ENCODE measurements at places on chromosomes 3 and 15.

DNA sequence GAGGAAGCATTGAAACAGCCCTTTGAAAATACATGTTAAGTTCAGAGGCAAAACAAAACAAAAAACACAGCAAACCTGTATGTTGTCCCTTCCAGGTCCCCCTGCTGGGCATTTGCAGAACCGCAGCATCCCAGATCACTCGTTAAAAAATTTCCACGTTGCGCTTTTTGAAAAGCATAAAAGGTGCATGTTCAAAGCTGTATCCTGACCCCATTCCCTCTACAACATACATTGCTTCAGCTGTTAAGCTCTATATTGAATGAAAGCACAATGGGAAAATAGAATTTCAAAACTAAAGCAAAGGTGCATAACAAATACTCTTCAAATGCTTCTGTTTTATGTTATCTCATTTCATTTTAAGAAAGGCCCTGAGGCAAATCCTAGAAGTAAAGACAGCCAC lies 328.3 kb downstream of the THSD4 start:
- no peak for DNase-seq

DNA sequence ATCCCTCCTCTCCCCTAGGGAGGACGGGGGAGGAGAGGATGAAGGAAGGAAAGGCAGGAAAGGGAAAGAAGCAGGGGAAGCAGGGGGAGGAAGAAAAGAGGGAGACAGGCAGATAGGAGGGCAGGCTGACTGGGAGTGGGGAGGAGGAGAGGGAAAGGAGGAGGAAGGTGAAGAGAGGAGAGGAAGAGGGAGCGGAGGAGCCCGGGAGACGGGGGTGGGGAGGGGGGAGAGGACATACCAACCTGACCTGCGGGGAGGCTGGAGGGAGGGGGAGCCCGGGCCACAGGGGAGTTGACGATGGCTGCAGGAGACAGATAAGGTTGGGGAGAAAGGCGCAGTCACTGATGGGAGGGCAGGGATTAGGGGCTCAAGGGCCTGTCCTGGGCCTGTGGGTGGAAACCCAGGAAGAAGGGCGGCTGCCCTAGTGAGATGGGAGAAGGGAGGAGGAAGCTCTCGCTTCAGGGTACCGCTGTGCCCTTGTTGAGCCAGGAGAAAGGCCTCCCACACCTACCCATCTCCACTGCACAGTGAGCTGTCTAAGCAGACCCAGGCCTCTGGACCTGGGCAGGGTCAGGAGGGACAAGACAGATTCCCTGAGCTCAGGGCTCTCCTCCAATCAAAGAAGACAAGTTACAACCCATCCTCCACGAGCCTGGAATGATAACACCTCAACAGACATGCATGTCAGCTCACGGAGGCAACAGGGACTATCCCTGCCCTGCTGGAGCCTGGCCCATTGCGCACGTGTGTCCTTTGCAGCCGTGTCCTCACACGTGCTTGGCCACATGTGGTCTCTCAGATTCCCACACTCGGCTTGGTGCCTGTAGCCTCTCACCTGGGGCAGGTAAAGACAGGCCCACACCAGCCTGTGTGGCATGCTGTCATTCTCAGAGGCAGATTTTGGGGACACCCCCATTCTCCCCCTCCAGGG lies 27.9 kb downstream of the C3orf18 start:
- DNase-seq = no peak

GRCh38 chr3:82038556-82038955 lies 277.1 kb upstream of the GBE1 start:
- DNase-seq = no peak

DNA sequence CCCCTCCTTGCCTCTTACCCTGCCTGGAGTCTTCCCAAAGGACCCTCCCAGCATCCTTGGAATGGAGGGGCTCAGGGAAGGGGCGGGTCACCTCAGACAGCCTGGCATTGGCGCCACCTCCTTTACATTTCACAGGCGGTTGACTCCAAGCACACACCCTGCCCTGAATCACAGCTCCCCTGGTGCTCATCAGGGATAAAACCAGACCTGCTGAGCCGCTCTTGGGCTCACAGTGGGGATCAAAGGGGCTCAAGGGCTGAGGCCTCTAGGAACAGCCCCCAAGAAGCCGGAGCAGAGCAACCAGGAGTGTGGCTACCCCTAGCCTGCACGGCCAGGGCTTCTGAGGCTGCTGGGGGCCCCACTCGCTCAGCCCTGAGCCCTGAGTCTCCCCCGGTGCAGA lies 16.6 kb downstream of the LINGO1 start:
- no peak for DNase-seq

GRCh38 chr3:54008099-54008498 lies 114.3 kb upstream of the CACNA2D3 start:
- DNase-seq = no peak

- no peak for DNase-seq
Measured at GRCh38 chr15:47366884-47367283, 350.4 kb upstream of the SEMA6D start.

- no peak for DNase-seq
Measured at GRCh38 chr3:36172699-36173098, 207.6 kb upstream of the STAC start.
